ENCODE measurements at places on chromosomes 11 and 22.
A peak's percentile ranks its signal among the peaks of the same experiment; 100 is the strongest.

- no peak for DNase-seq
Observed at GRCh38 chr11:126172596-126173038, 38.8 kb downstream of the RPUSD4 start.

DNA sequence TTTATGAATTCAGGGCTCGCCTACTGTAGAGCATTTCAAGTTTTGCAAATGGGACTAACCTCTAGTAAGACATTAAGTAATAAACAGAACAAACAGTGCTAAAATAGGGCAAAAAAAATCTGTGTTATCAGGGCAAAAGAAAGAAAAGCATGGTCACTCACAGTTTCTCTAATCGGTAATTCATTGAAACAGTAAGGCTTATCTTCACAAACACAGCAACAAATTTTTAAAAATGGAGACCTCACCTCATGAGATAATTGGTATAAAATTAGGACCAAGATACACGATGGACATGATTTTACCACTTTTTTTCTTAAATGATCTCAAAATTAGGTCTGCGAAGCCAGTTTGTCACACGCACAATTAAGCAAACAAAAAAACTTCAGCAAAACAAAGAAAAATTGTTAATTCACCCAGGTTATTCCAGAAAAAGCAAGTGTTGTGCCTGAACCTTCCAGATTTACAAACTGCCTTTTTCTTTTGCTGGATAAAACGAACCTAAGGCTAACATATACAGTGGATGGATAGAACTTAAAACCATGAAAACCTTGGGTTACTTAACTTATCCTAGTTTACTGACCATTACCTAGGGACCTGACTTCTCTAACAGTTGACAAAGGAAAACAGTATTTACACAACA lies 1.4 kb downstream of the TMEM123 start:
- no peak for DNase-seq

DNA sequence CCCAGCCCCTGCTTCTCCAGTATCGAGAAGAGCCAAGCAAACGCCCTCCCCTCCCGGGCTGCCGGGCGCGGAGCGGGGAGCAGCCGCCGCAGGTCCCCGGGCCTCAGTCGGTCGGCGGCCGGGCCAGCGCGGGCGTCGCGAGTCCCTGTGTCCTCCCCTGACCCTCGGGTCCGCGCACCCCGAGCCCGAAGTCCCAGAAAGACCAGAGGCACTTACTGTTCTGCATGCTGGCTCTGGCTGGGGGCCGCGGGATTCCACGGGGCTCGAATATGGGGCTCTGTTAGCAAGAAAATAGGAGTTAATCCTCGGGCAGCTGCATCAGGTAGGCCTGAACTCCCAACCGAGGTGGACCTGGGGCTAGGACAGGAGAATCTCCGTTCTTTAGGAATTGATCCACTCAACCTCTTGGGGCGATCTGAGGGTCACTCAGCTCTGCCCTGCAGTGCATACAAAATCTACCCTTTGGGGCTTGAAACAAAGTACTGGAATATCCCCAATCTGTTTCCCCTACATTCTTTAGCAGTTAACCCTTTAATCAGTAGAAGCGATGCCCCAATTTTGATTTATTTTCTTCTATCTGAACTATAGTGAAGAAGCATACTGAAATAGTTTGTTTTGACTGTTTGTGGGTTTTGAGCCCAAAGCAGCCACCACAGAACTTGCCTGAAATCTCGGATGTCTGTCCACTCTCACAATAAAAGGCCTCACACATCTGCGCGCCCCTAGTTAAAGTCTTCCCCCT lies 4.8 kb downstream of the PAX6 start:
- DNase-seq: no peak

- no peak for DNase-seq
Observed at GRCh38 chr11:7894251-7894650, 36.8 kb downstream of the OR10A6 start.

GRCh38 chr11:17439316-17439782 lies 37.3 kb downstream of the ABCC8 start:
- DNase-seq: no peak

DNA sequence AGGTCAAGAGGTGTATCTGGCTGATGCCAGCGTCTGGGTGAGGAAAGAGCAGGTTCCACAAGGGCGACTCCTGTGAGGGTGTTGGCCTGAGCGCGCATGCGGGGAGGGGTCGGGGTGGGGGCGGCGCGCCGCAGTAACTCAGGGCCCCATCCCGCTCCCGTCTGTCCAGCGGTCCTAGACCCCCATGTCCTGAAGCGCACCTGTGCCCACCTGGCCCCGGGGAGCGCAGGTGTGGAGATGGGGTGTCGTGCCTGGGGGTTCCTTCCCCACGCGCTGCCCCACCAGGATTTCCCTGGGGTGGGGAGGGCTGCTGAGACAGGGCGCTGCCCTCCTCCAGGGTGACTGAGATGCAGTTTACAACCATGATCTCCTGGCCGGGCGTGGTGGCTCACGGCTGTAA lies 20.9 kb downstream of the RNH1 start:
- DNase-seq: no peak

- peak; percentile 72 for DNase-seq
Observed at GRCh38 chr11:67416416-67417335, 1.2 kb downstream of the CARNS1 start.

DNA sequence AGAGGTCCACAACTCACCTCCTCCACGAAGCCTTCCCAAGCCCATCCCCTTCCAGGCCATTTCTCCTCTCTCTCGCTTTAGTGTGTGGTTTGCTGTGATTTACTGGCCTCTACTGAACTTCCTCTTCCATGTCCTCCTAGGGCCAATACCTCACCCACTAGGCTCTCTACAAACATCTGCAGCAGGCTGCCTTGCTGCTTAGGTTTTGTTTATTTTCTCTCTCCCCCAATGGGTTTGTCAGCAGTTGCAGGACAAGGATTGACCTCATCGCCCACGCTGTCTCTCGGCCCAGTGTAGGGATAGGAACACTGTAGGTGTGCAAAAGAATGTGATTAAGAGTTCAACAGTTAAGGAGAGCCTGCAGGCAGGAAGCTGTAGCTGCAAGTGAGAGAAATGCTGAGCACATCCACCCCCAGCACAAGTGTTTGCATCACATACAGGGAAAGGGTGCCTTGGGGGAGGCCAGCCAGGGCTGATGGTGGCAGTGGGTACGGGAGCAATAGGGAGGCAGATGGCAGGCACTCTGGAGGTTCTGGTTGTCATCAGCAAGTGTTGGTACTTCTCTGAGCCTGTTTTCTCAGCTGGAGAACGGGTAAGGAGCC lies 1.4 kb downstream of the PC start:
- DNase-seq: no peak

DNA sequence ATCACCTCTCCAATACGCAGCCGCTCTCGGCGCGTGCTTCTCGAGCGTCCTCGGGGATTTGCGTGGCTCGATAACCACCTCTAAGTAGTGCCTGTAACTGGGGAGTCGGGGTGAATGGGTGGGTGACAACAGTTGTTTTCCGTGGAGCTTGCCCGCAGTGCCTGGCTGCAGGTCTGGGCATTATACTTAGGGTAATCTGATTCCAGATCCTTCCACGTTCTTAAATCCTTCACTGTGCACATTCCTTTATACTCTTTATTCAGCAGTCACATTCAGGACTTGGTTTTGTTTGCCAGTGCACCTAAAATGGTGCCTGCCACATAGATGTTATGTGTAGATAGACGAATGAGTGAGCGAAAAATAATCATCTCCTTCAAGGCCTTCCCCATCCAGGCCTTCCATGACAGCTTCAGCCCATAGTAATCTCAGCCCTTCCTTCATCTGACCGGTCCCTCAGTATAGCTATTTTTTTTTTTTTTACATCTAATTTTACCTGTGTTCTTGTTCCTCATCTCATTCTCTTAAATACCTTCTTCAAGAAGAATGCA lies 602 bp downstream of the NAT10 start:
- no peak for DNase-seq

DNA sequence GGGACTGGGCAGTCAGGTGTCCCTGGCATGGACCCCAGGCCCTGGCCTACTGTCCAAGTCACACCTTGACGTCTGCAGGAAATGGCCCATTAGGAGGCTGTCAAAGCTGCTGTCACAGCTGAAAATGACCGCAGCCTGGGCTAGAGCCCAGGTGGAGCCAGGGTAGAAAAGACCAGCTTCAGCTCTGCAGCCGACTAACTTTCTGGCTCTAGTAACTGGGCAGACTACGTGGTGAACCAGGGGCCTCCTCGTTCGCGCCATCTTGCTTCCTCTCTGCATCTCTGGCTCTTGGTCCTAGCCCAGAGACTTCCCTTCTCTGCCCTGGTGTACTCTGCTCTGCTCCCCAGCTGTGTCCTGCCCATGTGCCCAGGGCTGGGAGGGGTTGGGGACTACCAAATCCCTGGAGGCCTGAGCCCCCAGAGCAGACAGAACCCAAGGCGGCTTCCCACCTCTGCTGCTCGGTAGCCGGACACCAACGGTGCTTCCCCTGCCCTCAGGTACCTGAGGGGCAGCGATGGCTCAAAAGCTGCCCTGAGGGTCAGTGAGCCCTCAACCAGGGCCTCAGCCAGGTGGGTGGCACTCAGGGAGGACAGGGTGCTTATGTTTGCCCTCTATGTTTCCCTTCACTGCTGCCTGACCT lies 19.7 kb downstream of the SART1 start:
- no peak for DNase-seq

DNA sequence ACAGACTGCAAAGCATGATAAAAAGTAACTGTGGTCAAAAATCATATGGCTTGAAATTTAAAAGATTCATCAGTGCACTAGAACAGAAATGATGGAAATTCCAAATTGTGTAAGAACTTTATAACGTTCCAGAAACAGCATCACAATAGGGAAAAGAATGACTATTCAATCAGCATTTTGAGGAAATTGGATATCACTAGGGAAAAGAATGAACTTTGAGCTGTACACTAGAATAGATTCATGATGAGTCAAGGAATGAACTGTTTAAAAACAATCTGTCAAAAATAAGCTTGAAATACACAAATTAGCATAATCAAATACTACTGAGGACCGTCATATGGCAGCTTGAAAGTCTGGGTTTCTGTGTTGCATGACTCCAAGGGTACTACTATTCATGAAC lies 20.5 kb upstream of the HEPHL1 start:
- no peak for DNase-seq

DNA sequence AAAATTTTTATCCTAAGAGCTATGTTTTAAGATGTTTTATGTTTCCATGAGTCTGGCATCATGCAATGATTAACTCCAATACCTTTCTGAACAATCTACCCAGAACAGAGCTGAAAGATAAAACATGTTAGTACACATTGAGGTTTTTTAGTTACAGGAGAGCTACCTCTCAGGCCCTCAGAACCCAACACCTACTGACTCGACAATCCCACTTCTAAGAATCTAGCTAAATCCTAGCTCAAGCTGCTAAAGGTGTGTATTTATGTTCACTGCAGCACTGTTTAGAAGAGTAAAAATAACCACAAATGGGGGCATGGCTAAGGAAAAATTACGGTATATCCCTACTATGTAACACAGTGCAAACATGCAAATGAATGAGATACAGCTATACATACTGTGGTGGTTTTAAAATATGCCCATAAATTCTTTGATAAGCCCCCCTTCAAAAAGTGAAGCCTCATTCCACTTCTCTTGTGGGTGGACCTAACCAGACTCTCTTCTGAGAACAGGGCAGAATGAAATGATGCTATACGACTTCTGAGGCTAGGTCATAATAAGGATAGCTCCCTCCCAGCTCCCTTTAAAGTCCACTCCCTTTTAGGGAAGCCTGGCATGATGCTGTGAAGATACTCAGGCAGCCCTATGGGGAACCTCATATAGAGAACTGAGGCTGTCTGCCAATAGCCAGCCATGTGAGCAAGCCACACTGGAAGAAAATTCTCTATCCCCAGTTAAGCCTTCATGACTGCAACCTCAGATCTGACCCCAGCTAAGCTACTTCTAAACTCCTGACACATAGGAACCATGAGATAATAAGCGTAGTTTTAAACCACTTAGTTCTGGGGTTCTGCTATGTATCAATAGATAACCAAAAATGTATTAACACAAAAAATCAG lies 29.5 kb downstream of the TMEM123 start:
- no peak for DNase-seq

DNA sequence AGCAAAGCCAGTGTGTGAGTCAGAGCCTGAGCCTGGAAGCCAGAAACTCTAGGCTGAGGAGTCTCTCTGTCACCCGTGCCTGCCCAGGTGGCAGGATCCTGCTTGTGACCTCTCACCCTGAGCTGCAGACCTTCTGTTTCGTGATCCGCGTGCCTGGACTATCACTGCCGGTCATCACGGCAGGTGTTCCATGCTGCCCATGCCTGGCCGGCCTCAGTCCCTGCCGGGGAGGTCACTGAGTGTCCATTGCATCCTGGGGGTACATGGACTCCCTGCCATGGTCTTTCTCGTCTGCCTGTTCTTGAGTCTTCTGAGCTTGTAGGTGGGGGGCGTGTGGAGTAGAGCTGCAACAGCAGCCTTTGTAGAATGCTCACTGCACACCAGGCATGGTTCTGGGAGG lies 1032.4 kb downstream of the TBC1D22A start:
- DNase-seq: no peak

- DNase-seq: no peak
Observed at GRCh38 chr22:19664406-19664805, 49.9 kb upstream of the SEPTIN5 start.

DNA sequence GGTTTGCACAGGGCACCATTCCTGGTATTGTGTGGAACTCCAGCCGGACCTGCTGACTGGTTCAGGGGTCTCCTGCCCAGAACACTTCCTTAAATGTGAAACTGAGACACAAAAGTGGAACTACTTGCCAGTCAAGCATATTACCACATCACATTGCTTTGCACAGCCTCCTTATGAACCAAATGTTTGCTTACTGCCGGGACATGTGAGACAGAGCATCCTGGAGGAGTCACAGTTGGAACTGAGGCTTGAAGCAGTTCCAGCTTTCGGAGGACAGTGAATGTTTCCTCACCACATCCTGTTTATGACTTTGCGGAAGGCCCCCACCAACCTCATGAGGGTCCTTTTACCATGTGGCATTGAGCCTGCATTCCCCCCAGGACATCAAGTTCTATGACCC lies 105.8 kb upstream of the ARHGAP42 start:
- no peak for DNase-seq

- DNase-seq: no peak
Observed at GRCh38 chr22:40400159-40400558, 29.8 kb downstream of the SGSM3 start.

GRCh38 chr11:68780829-68781228 lies 29.5 kb upstream of the TESMIN start:
- DNase-seq: no peak

DNA sequence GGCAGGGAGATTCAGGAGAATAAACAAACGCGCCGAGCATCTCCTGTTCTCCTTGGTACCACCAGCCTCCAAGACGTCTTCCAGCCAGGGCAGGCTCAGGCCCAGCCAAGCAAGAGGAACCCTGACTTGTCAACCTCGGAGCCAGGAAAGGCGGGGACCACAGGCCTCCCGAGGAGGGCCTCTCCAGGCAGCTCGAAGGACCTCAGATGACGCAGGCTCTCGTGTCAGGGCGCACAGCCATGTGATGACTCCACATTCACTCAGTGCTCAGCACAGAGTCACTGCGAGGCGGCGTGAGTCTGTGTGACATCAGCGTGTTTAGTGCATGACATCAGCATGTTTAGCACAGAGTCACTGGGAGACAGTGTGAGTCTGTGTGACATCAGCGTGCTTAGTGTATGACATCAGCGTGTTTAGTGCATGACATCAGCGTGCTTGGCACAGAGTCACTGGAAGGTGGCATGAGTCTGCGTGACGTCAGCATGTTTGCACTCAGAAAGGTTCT lies 241.4 kb downstream of the BRD1 start:
- no peak for DNase-seq

Measured in stimulated activated CD4-positive, alpha-beta T cell treated with anti-CD3 and anti-CD28 coated beads, Interleukin-1b, Interleukin-23, amount 100 ng/mL, for 1 hour (primary cell).